ENCODE measurements at places on chromosomes 7 and 10.

DNA sequence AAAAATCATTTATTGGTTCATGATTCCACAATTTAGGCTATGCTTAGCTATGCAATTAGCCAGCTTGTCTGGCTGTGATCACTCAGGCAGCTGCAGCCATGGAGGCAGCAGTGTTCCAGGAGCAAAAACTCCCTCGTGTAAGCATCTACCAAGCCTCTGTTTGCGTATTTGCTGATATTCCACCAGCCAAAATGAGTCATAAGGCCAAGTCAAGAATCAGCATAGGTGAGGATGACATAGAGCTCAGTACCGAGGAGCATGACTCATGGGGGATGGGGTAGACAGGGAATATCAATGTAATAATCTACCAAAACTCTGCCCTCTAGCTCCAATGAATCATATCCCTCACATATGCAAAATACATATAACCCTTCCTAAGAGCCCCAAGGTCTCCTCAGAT lies 63.3 kb downstream of the IMMP2L start:
- DNase-seq, result no peak

GRCh38 chr10:78851647-78852046 lies 217.1 kb upstream of the ZMIZ1 start:
- DNase-seq, result no peak

- no peak for DNase-seq
Measured at GRCh38 chr7:34946486-34946885, 90.8 kb downstream of the DPY19L1 start.

DNA sequence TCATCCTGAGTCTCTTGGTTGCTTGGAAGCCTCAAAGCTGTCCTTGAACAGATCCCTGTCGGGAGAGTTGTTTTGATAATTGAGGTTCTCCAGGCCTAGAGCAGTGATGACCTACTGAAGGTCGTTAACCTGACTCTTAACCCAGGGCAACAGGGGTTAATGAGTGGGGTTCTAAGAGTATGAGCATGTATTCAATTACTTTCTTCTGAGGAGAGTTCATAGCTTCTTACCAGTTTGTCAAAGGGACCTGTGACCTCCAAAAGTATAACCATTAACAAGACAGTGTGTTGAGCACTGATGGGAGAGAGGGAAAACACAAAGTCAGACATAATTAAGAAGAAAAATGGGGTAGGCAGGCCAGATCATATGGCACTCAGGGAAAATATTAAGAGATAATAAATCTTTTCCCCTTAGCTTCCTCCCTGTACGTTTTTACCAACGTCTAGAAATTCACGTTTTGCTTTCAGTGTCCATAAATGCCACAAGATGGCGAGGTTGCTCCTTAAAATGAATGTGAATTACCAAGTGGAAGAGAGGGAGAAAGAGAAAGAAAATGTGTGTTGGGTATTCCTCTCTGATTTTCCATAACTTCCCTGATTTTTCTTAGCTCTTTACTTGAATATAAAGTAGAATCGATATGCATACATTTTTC lies 97.6 kb downstream of the SUGCT start:
- no peak for DNase-seq

DNA sequence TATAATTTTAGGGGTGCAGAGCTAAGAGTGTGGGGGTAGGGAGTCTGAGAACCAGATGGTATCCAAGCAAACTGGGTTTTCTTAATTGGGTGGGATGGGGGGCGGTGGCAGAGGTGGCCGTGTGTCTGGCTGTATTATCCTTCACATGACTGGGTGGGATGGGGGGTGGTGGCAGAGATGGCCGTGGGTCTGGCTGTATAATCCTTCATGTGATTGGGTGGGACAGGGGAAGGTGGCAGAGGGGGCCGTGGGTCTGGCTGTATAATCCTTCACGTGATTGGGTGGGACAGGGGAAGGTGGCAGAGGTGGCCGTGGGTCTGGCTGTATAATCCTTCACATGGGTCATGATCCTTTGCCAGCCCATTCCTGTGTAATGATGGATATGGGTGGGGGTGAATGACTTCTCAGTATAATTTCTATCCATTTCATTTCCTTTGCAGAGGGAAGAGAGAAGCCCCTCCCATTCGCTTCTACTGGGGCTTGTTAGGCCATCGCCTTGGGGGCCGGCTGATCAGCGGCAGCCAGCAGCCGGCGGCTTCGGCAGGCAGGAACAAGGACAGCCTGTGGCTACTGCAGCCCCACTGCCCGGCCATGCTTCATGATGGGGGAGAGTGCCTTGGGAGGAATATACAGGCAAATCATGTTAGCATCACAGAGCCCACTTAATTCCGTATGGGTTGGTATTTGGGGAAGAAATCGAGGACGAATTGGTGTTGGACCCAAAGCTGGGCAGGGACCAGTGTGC lies 179.6 kb upstream of the MKI67 start:
- no peak for DNase-seq

DNA sequence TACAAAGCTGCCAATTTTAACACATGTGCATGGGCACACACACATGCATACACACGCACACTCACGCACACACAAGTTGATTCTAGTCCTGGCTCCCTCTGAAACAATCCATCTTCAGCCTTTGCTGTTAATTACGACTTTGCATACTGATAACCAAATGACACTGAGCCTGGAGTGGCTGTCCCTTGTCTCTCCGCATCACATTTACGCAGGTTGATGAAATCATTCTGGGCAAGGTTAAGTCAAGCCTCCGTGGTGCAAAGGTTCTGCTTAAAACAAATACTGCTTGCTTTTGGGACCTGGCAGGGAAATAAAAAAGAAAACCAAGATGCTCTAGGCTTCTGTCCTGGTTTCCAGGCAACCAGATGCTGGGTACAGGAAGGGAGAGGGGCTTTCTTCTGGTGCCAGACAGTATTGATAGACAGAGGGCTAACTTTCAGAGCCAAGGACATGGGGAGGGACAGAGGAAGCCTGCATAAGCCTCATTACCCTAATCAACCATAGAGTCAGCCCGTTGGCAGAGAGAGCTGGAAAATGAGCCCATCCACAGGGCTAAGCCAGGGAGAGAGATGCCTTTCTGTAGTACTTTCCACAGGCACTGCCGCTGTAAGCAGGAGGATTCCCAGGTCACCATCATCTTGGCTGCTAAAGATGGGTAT lies 233.0 kb downstream of the WDR11 start:
- DNase-seq, result no peak

DNA sequence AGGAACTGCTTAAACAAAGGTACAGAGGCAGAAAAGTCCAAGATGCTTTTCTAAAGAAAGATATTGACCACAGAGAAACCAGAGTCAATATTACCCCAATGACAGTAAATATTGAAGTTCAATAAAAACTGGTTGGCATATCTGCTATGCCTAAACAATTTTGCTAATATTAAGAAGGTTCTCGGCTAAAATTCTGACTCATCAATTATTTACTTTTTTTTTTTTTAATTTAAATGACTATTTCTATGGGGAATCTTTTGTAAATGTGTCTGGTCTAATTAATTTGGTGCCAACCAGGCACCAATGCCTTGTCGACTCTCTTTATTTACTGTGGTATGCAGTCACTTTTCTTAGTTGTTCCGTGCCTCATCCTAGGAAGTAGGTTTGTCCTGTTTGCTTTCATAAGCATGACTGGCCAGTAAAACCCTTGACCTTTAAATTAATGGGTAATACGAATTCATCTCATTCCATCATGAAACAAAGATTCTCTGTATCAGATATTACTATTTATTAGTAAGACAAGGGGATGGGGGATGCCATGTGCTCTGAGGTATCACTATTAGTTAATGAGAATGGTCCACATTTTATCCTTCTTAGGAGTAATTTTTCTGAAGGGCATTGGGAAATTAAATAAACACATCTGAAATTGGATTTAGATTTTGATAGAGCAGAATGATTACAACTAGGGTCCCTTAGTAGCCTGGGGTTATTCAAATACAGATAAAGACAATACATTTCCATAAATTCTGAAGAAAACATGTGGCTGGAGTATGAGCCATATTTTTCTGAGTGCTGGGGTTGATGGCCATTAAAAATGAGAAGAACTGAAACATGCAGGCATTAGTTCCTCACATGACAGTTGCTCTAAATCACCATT lies 154.4 kb downstream of the VTI1A start:
- no peak for DNase-seq

GRCh38 chr10:129126982-129127381 lies 340.1 kb upstream of the MGMT start:
- no peak for DNase-seq

DNA sequence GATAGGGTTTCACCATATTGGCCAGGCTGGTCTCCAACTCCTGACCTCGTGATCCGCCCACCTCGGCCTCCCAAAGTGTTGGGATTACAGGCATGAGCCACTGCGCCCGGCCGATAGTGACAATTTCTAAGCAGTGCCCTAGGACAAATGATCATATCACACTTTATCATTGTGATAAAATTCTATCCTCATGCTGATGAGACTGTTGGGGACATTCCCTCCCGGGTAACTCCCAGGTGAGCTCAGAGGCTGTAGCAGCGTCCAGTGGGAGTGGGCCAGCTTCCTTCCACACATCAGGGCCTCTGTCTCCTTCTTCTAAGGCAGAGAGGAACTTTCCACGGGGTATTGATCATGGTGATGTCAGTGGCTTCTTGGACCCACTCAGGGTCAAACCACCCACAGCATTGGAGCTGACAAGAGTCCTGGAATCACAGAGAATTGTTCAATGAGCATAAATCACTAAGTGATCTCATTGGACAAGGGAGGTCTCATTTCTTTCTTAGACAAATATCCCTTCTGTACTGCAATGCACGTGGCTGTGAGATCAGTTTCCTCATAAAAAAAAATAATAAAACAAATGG lies 256.1 kb downstream of the KLF6 start:
- no peak for DNase-seq

DNA sequence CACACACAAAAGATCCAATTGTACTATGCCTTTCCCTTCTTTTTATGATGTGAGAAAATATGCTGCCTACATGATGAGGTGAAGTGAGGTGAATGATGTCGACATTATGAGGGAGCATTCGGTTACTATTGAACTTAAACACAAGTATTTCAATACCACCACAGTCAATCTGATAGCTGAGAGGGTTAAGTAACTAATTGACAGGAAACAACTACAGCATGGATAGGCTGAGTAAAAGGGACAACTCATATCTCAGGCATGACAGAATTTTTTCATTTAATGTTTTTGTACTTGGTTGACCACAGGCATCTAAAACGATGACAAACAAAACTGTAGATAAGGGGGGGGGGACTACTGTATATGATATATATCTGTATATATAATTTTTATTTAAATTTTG lies 488.9 kb downstream of the SH2D4B start:
- DNase-seq, result no peak

DNA sequence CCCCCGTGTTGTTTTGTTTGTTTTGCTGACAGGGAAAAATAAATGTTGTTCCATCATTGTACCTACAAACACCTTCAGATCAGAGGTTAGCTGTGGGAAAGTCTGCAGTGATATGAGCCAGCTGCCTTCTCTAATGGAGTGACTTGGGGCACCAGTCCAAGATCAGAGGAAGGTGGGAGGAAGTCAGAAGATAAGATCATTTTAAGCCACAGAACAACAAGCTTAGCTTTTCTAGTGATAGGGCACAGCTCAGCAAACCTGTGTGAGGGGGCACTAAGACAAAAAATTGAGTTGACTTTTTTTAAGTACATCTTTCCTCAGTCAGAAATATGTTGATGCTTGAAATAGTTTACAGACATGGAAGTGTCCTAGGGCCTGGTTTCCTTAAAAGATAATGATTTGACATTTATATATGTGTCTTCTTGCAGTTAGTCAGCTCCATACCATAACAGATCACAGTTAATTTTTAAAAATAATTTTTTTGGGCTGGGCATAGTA lies 240.3 kb upstream of the KAT6B start:
- no peak for DNase-seq

All from cortex of kidney (tissue), 1 donor.